ENCODE measurements at places on chromosomes 3 and 15. TPM values are rescaled to one million over a fixed set of nuclear protein-coding genes. Genes with fewer than 3 reads are reported as not detected.

Gene LRRC15
- total RNA-seq = 0.14 TPM

Gene MYNN
- total RNA-seq = 12.2 TPM

Gene AKAP13
- total RNA-seq = 292 TPM

- no peak for DNase-seq
Measured at GRCh38 chr3:95923496-95924210, 890.7 kb upstream of the EPHA6 start.

Gene CLDN1
- total RNA-seq = 0.46 TPM

DNA sequence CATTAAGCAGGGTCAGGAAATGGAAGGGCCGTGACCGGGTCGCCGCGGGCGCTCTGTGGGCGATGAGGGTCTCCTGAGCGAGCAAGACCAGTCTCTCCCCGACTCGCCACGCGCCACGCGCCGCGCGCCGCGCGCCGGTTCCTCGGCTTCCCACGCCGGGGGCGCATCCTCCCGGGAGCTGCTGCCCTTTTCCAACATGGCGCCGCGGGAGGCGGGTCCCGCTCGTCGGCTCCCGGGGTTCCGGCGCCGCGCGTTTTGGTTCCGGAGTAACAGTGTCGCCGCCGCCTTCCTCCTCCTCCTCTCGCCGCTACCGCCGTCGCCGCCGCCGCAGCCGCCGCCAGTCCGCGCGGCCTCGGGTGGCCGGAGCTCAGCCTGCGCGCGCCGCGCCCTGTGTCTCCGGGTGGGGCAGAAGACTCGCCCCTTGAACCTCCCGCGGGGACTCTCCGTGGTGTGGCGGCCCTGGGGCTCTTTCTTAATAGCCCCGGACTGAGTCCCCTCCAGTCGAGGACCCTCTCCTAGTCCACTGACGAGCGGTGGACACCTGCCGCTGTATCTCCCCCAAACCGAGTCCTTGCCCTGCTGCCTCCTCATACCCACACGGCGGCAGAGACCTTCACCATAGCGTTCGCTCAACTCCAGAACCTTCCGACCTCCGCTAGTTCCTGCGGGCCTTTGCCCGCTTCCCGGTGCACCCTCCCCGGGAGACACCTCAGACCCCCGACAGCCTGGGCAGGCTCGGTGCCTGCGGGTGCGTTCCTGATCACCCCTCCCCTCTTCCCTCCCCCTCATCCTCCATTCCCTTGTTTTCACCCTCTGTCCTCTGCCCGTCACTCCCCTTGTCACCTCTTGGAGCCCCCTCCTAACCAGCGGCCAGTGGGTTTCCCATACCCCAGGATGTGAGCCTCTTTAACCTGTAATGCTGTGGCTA is at the start of gene MAP2K5:
Gene MAP2K5, plus strand, starts transcription at position 284 of the 928 bp plus-strand sequence. Its CDS starts 633 bp downstream, at position 917.
- peak; percentile 95 for DNase-seq

DNA sequence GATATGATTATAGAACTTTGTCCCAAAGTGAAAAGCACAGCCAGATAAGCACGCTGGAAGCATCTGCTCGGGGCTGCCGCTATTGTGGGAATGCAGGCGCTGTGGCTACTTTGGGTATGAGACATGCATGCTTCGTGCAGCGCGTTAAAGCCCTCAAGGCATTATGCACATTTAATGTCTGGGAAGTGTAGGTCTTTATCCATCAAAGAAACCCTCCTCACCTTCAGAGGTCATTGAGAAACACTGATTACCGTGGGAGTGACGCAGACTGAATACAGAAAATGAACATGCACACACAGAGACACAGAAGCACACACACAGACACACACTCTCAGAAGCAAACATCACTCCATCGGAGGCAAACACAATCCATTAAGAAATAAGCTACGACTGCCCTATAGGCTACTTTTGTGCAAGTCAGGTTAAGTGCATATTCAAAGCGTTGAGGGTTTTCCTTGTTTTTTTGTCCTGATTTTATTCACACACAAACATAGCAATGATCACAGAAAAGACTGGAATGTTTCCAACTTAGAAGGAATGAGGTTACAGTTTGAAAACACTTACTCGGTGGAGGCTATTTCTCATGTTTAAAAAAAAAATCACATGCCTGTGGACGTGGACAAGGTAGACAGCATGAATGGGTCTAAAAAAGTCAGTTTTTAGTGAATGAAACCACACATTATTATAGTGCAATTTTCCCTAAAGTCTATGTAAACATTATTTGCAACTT is 68.5 kb downstream of the PLCH1 start:
- DNase-seq = peak; percentile 64

GRCh38 chr3:48564022-48564421 is 441 bp upstream of the UCN2 start:
- DNase-seq = no peak

Gene EFHB
- not detected for total RNA-seq

DNA sequence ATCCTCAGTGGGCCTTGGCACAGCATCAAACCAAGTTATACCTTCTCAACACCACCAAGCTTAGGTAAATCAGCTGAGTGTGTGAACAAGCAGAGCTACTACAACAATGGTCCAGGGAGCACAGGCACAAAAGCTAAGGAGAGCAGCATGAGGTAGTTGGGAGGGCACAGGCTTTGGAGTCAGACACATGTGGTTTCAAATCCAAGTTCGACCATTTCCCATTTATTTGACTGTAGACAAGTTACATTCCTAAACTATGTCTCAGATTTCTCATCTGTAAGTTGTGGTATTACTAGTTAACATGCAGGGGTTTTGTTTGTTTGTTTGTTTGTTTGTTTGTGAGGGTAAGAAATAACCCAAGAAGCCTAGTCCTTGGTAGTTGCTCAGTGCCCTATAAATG is 46.9 kb downstream of the MLH1 start:
- DNase-seq = no peak

Gene PPM1L
- total RNA-seq = 63.9 TPM

Data from Right ventricle myocardium inferior (tissue), 1 donor.